Hematopoietic multipotent progenitor cell treated with erythropoietin and hydrocortisone succinate and interleukin-3 and kit ligand, for 15 days (in vitro differentiated cells): ENCODE measurements at places on chromosomes 7 and 10.

- no peak for DNase-seq
Observed at GRCh38 chr10:32299354-32299980, 47.5 kb downstream of the EPC1 start.

DNA sequence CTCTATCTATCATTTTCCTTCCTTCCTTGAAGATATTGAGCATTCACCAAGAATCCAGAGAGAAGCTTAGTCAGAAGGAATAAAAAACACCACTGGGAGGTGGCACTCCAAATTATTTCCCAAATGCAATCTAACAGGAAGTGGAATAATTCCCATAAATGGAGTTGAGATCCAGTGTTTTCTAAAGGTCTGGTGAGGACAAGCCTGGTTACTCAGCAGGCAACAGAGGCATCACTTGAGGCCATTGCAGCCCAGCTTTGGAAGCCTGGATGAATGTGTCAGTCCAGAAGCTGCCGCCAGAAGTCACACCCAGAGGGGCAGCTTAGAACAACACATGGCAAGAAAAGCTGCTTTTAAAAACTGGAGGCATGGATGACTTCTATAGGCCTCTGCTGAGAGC lies 288.9 kb upstream of the KLF6 start:
- DNase-seq = no peak

GRCh38 chr10:113199459-113199858 lies 249.4 kb downstream of the TCF7L2 start:
- no peak for DNase-seq

GRCh38 chr7:69920797-69921196 lies 322.5 kb downstream of the AUTS2 start:
- no peak for DNase-seq

DNA sequence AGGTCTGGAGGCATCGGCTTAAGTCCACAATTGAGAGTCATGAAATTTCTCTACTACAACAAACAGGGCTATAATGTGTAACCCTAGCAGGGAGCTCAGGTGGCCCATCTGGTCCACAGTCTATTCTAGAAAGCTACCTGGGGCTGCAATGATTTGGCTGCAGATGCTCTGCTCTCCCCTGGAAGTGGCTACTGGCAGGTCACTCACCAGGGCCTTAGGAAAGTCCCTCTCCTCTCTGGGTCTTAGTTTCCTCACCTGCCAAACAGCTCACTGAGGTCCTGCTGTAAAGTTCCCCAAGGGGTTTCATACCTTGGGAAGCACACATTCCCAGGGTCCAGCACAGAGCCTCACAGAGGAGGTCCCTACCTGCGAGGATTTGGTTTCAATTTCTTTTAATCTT lies 2.5 kb downstream of the IGFBP3 start:
- DNase-seq = no peak

DNA sequence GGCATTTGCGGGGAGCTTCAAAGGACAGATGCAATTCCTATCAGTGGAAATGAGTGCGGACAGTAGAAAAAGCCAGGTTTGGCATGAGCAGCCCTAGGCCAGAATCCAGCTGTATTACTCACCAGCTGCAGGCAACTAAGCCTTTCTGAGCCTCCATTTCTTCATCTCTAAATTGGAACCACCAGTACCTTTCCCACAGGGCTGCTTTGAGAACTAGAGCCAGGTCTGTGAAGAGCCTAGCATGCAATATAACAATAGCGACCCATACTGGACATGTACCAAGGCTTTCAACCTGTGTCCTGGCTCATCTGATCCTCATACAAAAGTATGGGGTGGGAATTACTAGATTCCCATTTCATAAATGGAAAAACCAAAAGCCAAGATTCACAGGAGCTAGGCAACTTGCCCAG lies 101.0 kb downstream of the GSAP start:
- DNase-seq = no peak

DNA sequence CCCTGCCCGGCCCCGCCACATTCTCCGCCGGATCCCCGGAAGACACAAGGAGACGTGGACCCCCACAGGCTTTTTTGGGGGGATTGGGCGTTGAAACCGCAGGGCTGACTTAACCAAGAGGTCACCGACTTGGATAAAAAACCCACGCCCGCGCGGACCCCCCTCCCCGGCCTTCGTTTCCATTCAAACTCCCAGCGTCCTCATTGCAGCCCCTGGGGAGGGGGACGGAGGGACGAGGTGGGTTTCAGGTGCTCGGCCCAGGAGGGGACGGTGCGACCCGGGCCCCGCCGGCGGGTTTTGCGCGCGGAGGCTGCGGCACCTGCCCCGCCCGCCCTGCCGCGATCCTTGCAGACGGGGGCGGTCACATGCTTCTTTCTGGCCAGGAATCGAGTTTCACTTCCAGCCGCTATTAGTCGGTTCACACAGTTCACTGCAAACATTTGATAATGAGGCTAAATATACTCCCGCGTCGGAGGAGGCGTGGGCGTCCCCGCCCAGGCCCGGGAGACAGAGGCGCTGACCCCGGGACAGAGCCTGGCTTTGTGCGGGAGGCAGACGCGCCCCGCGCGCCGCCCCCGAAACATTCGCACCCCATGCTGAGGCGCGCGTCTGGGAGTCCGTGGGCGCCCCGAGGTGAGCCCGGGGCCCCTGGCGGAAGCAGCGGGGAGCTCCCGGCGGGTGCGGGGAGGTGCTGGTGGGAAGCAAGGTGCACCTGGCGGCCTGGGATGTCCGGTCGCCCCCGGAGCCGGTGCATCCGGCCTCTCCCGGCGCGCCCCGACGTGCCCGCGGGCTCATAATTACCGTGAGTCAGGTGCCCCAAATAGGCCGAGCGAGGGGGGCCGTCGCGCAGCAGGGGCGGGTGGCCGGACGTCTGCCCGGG lies 2.7 kb upstream of the PDGFA start:
- peak; percentile 5 for DNase-seq

DNA sequence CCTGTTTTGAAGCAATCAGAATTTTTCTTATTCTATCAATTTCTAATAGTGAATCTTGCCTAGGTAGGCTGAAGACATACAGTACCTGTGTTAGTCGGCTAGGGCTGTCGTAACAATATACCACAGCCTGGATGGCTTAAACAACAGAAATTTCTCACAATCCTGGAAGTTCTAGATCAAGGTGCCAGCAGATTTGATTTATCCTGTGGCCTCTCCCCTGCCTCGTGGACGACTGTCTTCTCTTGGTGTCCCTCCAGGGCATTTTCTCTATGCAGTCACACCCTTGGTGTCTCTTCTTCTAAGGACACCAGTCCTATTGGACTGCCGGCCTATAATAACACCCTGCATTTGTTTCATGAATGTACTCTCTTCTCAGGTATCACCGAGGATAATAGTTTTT lies 1.8 kb upstream of the RSU1 start:
- DNase-seq = no peak
